ENCODE measurements at places on chromosomes 13 and 19. TPM values are rescaled to one million over a fixed set of nuclear protein-coding genes. Genes with fewer than 3 reads are reported as not detected.

DNA sequence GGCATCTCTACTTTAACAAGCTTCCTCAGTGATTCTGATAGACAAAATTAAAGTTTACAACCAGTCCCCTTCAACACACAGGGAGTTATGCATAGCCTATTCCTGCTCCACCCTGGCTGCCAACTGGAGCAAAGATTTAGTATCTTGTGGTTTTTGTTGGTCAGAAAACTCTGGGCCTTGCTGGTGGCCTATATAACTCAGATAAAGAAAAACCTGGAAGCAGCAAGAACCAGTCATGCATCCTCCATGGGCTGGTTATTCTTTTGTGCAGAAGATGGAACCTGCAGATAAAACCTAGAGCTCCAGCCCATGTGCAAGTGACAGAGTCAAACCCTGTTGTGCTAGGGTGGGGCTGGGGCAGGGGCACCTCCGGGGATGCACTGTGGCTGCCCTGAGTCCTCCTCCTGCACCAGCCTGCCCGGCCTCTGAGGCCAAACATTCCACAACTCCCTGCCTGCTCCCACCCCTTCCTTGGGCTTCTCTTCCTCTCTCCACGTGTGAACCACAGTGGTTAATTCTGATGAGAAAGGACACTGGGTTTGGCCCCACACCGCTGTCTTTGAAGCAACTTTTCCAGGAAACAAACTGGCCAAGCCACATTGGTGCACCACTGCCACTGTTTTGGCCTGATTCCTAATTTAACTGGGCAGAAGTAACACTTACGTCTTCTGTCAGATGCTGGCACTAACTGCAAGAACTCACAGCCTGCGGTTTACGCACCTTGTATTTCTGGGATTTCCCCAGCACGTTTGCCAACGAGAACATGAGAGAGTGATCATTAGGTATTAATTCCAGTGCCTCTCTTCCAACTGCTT, 23.3 kb upstream of the GGACT start:
- DNase-seq: no peak

DNA sequence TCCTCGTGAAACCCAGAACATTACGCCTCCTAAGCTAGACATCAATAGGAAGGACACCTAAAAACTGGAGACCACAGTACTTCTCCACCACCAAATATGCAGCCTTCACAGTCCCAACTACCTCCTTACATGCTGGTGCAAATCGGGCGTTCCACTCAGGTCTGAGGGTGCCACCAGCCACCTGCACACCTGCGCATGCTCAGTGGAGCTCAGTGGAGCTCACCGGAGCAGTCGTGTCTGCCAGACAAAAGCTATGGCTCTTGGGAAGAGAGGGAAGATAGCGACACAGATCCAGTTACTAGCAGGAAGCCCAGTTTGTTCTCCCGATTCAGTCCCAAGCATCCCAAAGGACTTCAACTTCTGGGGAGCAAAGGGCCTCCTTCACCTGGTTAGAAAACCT, 237.1 kb downstream of the TSHZ3 start:
- no peak for DNase-seq

DNA sequence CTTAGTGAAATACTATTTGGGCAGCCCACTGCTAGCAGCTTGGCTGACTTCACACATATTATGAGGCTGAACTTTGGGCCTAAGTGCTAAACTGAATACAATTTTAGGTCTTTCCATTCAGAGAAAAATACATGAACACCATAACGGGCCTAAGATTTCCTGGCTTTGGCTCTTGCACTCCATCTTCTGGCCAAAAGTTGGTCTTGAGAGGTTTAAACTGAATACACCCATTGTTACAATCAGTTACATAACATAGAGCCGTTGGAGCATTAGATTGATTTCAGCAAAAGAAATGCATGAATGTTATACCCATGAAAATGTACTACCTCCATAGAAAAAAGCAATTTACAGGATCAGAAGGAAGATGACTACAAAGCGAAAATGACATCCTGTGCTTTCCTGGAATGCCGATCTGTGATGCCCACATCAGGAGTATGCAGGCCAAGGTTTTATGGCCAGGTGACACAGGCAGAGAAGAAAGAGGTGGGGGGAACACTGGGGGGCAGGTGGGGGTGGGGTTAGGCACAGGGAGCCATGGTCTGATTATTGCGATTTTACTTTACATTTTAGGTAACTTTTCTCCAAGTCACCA, 11.1 kb upstream of the SHISA2 start:
- DNase-seq: peak; percentile 73

CPB2 gene
- not detected for total RNA-seq

GRCh38 chr19:54145541-54146158, 8.1 kb downstream of the CNOT3 start:
- no peak for DNase-seq

GRCh38 chr19:31344403-31344802, 4.8 kb downstream of the TSHZ3 start:
- no peak for DNase-seq

GRCh38 chr19:7953060-7953459, 9.6 kb upstream of the TIMM44 start:
- no peak for DNase-seq

DNA sequence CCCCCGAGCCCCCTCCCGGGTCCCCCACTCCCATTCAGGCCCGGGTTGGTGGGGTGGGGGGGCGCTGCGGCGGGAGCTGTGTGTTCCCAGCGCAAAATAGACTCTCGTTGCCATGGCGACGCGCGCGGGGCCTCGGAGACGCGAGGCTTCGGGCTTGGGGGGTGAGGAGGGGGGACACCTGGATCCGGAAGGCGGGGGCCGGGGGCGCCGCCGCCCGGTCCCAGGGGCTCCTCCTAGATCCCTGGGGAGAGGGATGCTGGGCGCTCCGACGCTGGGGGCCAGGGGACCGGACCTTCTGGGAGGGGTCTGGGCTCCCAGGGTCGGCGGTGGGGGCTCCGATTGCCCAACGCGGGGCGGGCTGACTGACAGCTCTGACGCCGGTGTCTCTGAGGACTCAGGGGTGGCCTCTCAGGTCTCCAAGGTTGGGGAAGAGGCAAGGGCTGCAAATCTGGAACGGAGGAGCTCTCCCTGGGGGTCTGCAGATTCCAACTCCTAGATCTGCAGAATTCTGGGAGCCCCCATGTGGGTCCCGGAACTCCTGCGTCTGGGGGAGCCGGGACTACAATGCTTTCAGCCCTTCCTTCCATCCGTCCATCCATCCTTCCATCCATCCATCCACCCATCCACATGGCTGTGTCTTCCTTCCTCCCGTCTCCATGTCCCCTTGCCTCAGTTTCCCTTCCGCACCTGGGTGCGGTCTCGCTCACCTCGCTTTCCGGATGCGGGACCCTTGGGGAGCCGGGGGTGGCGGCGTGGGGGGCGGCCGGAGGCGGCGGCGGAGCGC, 9.1 kb upstream of the SHISA7 start:
- no peak for DNase-seq

PLPPR3 gene
- total RNA-seq: 0.06 TPM

GRCh38 chr19:13022859-13023636, 27.8 kb downstream of the NFIX start:
- peak; percentile 94 for DNase-seq

KLK3 gene
- not detected for total RNA-seq

- peak; percentile 38 for DNase-seq
Observed at GRCh38 chr13:36919171-36919832, 736 bp downstream of the SMAD9 start.

SLC1A6 gene
- not detected for total RNA-seq

GRCh38 chr13:51818276-51818675, 14.3 kb upstream of the DHRS12 start:
- no peak for DNase-seq

ZNF540 gene
- 0.19 TPM for total RNA-seq

GRCh38 chr19:7973883-7974282, 30.4 kb upstream of the TIMM44 start:
- no peak for DNase-seq

TEX26 gene
- total RNA-seq: not detected

FLT3LG gene
- 2.6 TPM for total RNA-seq

GRCh38 chr19:48556163-48556562, 4.2 kb downstream of the SULT2B1 start:
- DNase-seq: peak; percentile 37

- DNase-seq: peak; percentile 23
Observed at GRCh38 chr13:77384999-77385398, 58.1 kb upstream of the MYCBP2 start.

GRCh38 chr13:77298426-77298825, 28.5 kb downstream of the MYCBP2 start:
- no peak for DNase-seq

GRCh38 chr13:114283576-114283975, 2.2 kb downstream of the UPF3A start:
- DNase-seq: no peak

DNA sequence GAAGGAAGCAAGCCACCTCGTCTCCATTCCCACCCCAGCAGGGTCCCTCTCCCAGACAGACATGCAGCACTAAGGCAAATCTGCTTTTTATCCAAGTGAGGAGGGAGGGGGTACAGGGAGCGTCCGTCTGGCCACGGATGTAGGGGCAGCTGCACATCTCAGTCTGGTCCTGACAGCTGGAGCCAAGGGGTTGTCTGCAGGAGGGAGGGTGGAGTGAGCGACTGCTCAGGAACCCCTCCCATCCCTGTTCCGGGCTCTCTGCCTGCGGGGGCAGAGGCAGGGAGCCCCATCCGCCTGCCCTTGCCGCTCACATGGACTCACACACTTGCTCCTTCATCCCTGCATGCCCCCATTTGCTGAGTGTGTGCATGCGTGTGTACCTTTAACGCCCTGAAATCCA, 2.5 kb downstream of the TMEM190 start:
- DNase-seq: peak; percentile 72

- no peak for DNase-seq
Observed at GRCh38 chr13:61774903-61775302, 359.3 kb upstream of the PCDH20 start.

DNA sequence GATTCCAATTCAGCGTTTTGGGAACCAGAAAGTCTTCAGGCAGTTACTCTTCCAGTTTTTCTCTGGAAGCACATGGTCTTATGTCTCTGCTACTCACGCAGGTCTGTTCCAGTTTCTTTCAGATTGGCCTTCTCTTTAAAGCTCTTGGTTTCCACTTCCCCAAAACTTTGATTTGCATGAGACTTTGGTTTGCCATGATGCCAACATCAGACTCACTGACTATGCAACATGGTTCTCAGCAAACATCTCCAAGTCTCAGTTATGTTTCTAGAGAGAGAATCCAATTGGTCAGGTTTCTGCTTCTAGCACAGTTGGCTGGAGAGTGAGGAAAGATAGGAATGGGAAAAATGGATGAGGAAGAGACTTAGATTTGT, 3.1 kb downstream of the AKAP11 start:
- no peak for DNase-seq

FGF9 gene
- not detected for total RNA-seq

ZNF530 gene
- 16.2 TPM for total RNA-seq

- no peak for DNase-seq
Observed at GRCh38 chr19:30387311-30388115, 15.3 kb downstream of the ZNF536 start.

DNA sequence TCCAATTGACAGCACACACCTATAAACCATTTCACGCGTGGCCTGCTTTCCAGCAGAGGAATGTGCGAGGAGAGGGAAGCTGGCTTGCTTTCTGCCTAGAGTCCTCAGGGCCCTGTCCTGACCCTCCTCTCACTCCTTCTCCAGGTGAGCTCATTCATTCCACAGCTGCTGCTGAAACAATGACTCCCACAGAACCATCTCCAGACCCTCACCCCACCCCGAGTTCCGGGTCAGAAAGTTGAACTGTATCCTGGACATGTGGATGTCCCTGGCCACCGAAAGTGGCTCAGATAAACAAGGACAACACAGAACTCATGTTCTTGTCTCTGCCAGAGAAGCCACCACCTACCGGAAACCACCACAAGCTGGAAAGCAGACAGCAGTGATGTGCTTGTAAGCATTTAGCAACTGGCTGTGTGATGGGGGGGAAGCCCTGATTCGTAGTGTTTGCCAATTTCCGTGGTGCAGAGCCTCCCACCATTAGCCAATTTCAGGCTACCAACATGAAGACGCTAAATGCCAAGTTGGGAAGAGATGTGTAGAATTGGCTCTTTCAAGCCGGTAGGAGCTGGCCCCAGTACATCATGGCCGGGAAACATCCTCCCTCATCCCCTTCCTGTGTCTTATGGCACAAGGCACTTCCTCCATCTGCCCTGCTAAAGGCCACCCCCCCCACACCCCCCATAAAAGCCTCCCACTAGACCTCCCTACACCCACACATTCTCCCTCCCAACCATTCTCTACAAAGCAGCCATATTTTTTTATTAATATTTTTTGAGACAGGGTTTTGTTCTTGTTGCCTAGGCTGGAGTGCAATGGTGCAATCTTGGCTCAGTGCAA, 5.0 kb downstream of the SYCE2 start:
- no peak for DNase-seq

DNA sequence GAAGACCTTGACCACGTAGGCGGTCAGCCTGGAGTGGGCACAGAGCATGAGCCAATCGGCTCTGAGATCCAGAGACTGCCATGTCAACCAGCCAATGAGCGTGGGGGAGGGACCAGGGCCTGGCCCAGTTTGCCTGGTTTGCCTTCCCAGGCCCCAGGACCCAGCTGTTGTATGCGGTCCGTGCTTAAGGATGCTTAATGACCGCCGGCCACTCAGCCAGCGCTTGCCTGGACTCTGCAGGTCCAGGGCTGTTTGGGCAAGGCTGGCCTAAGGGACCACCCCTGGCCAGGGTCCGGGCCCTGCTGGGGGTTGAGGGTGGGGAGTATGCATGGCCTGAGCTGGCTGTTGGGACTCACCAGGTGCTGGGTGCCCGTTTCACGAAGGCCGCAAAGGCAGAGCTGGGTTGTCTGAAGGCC, 23.1 kb upstream of the TNFSF14 start:
- no peak for DNase-seq

DNA sequence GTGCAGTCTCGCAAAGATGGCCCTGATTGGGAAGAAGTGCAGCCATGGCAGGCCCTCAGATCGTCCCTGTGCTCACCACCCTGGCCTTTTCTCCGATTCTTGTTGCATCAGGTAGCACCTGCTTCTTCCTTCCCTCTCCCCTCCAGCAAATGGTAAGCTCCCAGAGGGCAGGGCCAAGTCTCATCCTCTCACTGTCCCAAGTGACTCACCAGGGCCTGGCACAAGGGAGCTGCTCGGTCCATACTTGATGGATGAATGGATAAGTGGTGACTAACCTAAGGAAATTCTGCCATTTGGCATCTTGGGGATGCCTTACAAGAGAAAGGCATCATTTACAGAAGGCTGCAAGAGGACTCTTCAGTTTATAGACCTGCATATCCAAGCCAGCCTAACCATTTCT, 84.9 kb downstream of the ZIC5 start:
- DNase-seq: peak; percentile 2

DNA sequence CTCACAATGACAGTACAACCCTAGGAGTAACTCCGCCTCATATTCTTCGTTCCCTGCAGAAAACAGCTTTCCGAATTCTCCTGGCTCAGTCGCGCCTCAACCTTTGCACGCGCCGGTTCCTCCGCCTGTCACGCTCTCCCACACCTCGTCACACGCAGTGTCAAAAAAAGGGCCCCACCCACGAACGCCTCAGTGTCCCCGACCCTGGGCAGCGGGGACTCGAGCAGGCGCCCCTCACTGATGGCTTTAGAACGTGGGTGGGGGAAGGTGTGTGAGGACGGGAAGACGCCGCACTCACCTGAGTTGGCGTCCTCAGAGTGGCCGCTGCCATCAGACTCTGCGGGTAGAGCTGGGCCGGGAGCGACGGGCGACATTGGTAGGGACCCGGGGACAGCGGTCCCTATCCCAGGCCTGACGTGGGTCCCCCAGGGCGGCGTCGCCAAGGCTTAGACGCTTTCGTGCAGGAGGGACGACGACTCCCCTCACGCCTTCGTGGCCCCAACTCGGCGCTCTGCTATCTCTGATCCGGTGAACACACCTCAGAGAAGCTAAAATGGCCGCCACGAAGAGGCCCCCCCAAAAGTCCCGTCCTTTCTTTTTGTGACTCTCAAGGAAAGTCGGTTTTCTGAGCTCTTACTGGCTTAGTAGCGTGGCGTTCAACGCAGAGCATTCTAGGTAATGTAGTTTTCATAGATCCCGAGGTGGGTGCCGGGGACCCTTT, at the start of gene ZNF154:
ZNF154 (minus strand) TSS at position 564 of the 721 bp plus-strand sequence; CDS start at position 331, 233 bp downstream.
- DNase-seq: peak; percentile 51

MAU2 gene
- 26.4 TPM for total RNA-seq

All from LHCN-M2 (cell line).